ENCODE measurements at places on chromosomes 4 and X. TPM values are rescaled to one million over a fixed set of nuclear protein-coding genes. Genes with fewer than 3 reads are reported as not detected.
A peak's percentile ranks its signal among the peaks of the same experiment; 100 is the strongest.

- DNase-seq, result peak; percentile 96
These were observed 17.5 kb downstream of the DOK7 start for GRCh38 chr4:3480528-3481112.

DNA sequence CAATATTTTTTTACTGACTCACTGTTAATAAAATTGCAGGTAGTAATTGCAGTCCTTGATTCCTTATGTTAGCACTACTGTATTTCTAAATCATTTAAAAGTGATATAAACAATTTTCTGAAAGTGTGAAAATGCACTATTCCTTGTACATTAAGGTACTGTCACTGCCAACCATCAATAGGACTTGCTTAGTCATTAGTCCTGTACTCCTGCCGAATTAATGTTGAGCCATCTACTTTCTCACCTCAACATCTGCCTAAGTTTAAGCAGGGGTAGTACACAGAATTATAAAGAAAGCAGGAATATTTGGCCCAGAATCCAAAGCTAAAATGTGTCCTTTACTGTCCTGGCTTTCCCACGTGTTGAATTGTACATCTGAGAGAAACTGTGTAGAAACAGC lies 87.0 kb upstream of the TRPC3 start:
- no peak for DNase-seq

GRCh38 chr4:57154926-57155325 lies 44.7 kb upstream of the IGFBP7 start:
- no peak for DNase-seq

- no peak for DNase-seq
These were observed 206.5 kb upstream of the STS start for GRCh38 chrX:6941041-6941440.

- DNase-seq, result no peak
These were observed 68.6 kb downstream of the RGS12 start for GRCh38 chr4:3361406-3361805.

Gene MAGEA9B
- not detected for total RNA-seq

GRCh38 chrX:15114743-15115566 lies 154.9 kb downstream of the ASB9 start:
- DNase-seq, result no peak

DNA sequence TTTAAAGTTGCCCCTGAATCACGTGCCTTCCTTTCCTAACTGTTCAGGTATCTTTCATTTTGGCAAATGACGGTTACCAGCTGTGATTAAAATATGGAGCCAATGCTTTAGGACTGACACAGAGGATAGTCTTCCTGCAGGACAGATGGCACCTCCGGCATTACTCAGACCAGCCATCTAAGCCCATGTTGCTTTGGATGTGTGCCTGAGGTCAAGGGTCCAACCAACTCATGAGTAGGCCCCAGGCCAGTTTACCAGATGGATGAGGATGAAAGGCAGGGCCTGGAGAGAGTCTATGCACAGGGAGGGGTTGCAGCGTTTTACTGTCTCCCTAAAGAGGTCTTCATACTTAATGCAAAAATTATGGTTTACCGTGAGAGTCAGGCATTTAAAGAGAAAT lies 174.0 kb upstream of the GATB start:
- no peak for DNase-seq

Gene PHKA1
- 10.9 TPM for total RNA-seq

- no peak for DNase-seq
These were observed 114.4 kb upstream of the STOX2 start for GRCh38 chr4:183790661-183791060.

GRCh38 chr4:45062935-45063545 lies 336.7 kb upstream of the GNPDA2 start:
- no peak for DNase-seq

- no peak for DNase-seq
These were observed 55.0 kb upstream of the PRDM5 start for GRCh38 chr4:120977435-120977997.

Gene NSUN7
- total RNA-seq, result 12.3 TPM

GRCh38 chr4:88881227-88881569 lies 175.8 kb downstream of the FAM13A start:
- no peak for DNase-seq

DNA sequence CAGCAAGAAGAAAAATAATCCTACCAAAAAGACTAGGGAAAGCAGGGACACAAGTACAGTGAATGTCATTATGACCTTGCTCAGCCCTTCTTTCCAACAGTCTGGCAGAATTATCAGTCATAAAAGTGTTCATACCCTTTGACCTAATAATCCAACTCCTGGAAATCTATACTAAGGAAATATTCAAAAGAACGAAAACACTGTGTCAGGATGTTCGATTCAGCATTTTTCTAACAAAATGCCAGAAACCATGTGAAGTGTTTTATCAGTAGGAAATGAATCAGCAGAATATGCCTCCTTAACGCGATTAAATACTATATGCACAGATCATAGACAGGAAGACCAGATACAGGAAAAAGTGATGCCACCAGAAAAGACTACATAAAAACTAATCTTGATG lies 16.2 kb upstream of the S100G start:
- no peak for DNase-seq

GRCh38 chr4:99473131-99473530 lies 37.7 kb upstream of the C4orf17 start:
- DNase-seq, result no peak

Gene ETDB
- total RNA-seq, result not detected

DNA sequence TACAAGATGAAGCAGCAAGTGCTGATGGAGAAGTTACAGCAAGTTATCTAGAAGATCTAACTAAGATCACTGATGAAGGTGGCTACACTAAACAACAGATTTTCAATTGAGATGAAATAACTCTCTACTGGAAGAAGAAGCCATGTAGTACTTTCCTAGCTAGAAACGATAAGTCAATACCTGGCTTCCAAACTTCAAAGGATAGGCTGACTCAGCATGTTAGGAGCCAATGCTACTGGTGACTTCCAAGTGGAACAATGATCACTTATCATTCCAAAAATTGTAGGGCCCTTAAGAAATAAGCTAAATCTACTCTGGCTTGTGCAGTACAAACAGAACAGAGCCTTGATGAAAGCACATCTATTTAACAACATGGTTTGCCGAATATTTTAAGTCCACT lies 55.0 kb downstream of the FBXW7 start:
- no peak for DNase-seq

Gene ARMCX5
- 16.0 TPM for total RNA-seq

GRCh38 chr4:44675366-44675765 lies 2.9 kb upstream of the GUF1 start:
- no peak for DNase-seq

DNA sequence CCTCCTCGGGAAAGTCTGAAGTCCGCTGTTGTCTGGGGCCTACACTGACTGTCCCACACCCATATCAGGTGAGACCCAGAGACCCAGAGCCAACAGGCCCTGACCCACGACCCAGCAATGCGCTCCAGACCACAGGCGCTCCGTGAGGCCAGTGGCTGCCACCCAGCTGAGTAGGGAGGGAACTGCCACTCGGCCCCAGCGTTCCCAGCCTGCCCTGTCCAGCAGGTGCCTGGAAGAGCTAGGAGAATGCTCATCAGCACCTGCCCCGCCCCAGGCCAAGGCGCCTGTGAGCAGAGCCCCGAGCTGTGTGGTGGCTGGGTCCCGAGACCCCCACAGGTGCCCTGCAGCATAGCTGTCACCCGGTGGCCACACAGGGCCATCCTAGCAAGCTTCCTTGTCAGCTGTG lies 2.7 kb downstream of the SPON2 start:
- DNase-seq, result peak; percentile 70

Gene ATP8A1
- 10.3 TPM for total RNA-seq

Gene GPR173
- 11.5 TPM for total RNA-seq

Gene SOWAHB
- 8.4 TPM for total RNA-seq

DNA sequence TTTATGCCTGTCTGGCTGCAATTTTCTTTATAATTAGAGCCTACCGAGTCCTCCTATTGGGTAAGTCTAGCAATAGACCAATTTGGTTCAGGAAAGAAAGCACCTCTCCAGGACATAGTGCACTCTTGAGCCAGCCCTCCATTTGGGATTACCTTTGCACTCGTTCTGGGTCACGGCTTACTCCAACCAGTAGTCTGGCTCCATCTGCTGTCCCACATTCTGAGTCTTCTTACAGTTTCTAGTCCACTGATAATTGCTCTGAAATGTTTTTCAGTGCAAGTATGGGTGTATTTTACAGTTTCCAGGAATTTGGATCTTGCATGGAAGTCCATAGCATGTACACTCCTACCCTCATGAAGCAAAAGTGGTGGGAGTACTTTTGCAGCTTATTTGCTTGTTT lies 34.8 kb upstream of the USP51 start:
- DNase-seq, result no peak

GRCh38 chr4:63529581-63530337 lies 879.5 kb downstream of the TECRL start:
- DNase-seq, result no peak

DNA sequence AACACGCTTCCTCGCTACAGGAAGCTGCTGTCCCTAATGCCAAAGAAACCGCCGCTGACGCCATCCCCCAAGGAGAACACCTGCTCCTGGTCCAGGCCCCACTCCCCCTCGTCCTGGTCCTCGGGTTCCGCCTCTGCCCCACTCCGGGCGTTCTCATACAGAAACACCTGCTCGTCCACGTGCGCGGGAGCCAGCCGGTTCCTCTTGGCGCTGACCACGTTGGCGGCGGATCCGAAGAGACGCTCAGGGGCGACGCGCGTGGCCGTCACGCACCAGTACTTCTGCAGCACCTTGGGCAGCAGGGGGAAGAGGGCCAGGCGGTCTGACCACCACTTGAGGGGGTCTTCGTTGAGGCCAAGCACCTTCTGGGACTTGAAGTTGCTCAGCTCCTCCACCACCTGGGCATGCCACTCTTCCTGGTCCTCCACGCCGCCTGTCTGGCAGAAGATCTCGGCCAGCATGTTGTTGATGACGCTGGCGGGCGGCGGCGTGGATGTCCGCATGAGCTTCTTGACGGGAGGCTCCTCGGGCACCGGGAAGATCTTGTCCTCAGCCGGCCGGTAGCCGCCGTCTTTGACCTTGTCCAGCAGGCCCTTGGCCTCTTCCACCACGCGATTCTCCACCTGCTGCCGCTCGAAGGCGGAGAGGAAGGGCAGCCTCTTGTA lies 12.0 kb downstream of the DHRSX start:
- no peak for DNase-seq

DNA sequence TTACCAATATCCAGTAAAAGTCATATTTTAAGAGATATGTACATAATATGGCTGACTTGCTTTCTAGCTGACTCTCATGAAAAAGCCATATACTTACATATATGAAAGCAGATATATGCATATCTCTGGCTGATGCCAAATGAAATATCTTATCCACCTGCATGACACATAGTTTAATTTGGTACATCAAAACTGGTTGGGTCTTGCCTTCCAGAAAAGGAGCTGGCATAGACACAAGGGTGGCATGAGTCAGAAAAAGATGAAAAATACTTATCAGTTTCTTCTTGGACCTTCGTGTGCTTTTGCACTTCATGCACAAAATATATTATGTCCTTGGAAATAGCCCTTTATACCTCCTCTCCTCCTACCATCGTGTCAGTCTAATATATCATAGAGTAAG lies 32.1 kb downstream of the TIGD4 start:
- DNase-seq, result no peak

Gene PLK4
- total RNA-seq, result 28.3 TPM

GRCh38 chr4:16722416-16722815 lies 176.0 kb downstream of the LDB2 start:
- DNase-seq, result no peak

GRCh38 chr4:127118681-127119080 lies 514.1 kb upstream of the INTU start:
- DNase-seq, result no peak

DNA sequence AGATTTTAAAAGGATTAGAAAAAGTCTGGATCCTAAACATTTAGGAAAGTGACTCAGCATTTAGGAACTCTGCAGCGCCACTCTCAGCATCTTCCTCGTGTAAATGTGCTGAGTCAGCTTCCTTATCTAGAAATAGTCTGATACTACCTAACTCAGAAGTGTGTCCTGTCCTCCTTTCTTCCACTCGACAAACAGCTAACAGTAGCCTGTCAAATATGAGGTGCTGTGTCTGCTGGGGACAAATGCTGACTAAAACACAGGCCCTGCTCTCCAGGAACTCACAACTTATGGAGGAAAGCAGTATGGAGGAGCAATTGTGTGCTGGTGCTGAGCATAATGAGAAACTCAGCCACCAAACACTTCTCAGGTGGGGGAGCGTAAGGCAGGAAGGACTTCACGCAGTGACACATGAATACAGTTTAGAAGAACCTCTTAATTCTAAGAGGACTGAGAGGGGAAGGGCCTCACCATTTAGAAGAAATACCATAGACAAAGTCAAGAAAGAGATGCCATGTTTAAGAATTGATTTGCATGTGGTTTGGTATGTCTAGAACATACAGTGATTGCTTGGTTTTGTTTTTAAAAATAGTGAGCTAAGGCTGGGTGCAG lies 125.3 kb downstream of the SOWAHB start:
- no peak for DNase-seq

GRCh38 chr4:121692261-121692660 lies 4.5 kb downstream of the ANXA5 start:
- no peak for DNase-seq

- DNase-seq, result no peak
These were observed 248.5 kb downstream of the ENOX2 start for GRCh38 chrX:130654409-130654950.

DNA sequence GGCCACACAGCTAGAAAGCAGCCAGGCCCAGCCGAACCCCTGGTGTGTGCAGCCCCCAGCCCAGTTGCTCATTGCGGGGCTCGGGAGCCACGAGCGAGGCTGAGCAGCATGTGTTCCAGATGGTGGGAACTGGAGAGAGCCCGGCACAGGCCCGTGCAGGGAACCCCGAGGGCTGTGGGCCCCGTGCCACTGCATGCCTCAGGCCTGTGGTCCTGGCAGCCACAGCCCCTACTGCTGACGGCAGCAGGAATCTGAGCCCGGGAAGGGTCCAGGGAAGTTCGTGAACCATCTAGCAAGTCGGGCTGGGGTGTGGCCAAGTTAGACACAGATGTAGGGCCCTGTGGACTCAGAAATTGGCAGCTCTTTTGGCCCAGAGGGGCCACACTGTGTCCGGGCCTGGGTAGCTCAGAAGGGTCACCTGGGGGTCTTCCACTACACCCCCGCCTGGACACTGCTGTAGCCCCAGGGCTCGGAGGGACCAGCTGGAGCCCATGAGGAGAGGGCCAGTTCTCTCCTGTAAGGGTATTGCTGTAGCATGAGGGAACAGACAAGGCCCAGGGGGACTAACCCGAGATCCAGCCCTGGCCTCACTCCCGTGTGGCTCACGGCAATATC lies 12.1 kb downstream of the HTRA3 start:
- no peak for DNase-seq

Gene PAGE4
- not detected for total RNA-seq

Gene HHIP
- total RNA-seq, result 29.6 TPM

- no peak for DNase-seq
These were observed 184.4 kb downstream of the CAMK2D start for GRCh38 chr4:113576947-113577678.

Gene CFAP47
- 3.0 TPM for total RNA-seq

- DNase-seq, result no peak
These were observed 42.8 kb downstream of the HMX1 start for GRCh38 chr4:8828869-8829268.

- DNase-seq, result no peak
These were observed 1.7 kb upstream of the PRRG1 start for GRCh38 chrX:37347420-37347819.

GRCh38 chrX:133362538-133362937 lies 52.8 kb downstream of the GPC4 start:
- DNase-seq, result no peak

Gene SLC10A4
- 2.8 TPM for total RNA-seq
